ENCODE measurements at places on chromosomes 5 and 9.

DNA sequence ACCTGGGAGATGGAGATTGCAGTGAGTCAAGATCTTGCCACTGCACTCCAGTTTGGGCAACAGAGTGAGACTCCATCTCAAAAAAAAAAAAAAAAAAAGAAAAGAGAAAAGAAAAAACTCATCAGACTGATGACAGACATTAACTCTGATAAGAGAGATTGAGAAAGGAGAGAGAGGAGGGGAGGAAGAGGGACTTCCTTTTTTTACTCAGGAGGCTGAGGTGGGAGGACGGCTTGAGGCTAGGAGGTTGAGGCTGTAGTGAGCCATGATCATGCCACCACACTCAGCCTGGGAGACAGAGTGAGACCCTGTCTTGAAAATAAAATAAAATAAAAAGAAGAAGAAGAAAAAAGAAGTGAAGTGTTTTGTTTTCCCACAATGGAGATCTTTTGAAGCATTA lies 9.7 kb upstream of the MSMP start:
- no peak for DNase-seq

- DNase-seq = no peak
Observed at GRCh38 chr5:177040814-177041420, 18.4 kb downstream of the ZNF346 start.

- no peak for DNase-seq
Observed at GRCh38 chr5:105945203-105945972, 1725.3 kb downstream of the EFNA5 start.

DNA sequence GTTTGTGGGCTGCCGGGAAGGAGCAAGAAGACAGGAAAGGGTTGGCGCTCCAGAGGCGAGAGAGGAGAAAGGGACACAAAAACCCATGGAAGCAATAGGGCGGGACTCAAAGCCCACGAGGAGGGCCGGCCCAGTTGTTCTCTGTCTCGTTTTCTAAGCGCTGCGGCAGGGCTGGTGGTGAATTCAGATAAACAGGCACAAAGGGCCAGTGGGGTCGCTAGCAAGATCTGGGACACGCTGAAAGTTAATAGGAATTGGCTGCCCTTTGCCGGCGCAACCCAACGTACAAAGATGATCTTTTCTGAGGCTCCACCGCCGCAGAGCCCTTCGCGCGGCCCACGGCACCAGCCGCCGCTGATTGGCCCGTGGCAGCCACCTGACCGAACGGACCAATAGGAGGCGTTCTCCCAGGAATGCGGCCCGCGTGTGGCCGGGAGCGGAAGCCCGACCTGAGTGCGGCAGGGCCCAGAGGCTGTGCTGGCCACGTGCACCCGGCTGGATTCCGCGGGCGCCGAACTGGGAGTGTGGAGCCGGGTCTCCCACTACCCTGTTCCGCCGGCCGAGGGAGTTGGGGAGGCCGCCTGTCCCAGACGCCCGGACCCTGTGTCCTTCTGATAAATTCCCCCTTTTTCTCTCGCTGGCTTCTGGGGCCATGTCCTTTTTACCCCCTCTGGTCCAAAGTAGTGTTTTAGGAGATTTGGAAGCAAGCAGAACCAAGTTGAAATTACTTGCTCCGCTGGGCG lies 16.8 kb upstream of the NSD1 start:
- DNase-seq = peak; percentile 82

DNA sequence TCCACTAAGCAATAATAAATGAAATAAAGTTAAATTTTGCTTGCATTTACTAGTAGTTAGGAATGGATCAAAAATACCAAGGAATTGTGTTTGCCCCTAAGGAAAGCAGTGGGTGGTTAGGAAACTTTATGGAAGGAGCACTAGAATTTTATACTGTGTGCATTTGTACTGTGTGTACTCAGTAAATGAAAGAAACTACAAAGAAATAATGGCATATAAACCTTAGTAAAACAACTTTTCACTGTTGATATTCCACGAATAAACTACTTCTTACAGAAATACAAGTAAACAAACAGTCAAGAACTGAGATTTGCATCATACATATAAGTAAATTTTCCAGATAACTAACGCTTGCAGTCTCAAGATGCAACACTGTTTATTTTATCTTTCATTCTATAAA lies 103.7 kb upstream of the PARP8 start:
- no peak for DNase-seq

- no peak for DNase-seq
Observed at GRCh38 chr9:106731910-106732309, 131.1 kb upstream of the ZNF462 start.

- no peak for DNase-seq
Observed at GRCh38 chr5:145983446-145983845, 47.1 kb downstream of the SH3RF2 start.

DNA sequence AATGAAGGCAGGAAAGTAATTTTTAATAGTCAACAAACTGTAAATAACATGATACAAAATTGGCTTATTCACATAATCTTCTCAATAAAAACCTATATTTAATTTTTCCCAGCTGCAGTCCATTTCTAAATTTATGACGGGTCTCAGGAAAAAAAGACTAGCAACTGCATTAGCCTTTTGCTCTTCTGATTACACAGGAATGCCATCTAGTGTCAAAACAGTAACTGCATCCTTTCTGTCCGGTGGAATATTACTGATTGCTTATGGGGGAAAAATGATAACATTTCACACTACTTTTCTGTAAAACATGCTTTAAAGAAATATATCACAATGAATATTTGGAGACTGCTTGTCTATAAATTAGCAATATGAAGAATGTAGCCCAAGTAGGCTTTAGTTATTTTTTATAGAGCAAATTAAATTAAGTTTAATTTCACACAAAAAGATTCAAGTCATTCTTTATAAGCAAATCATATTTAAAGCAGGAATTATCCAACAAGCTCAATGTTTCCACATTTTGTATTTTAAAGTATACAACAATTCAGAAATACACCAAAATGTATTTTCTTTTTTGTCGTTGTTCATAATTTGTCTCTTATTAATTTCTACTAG lies 534.7 kb downstream of the CDH10 start:
- no peak for DNase-seq

- DNase-seq = no peak
Observed at GRCh38 chr5:173941758-173942401, 47.1 kb upstream of the C5orf47 start.

- no peak for DNase-seq
Observed at GRCh38 chr9:123776708-123777537, 153.0 kb downstream of the DENND1A start.

DNA sequence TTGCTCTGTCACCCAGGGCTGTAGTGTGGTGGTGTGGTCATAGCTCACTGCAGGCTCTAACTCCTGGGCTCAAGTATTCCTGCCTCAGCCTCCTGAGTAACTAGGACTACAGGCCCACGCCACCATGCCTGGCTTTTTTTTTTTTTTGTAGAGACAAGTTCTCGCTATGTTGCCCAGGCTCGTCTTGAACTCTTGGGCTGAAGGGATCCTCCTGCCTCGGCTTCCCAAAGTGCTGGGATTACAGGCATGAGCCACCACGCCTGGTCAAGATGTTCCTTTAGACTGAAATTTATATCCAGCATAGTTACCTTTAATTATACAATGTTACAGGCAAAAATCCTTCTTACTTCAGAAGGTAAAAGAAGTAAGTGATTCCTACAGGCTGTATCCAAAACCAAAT lies 1.6 kb upstream of the DNAJC21 start:
- no peak for DNase-seq

DNA sequence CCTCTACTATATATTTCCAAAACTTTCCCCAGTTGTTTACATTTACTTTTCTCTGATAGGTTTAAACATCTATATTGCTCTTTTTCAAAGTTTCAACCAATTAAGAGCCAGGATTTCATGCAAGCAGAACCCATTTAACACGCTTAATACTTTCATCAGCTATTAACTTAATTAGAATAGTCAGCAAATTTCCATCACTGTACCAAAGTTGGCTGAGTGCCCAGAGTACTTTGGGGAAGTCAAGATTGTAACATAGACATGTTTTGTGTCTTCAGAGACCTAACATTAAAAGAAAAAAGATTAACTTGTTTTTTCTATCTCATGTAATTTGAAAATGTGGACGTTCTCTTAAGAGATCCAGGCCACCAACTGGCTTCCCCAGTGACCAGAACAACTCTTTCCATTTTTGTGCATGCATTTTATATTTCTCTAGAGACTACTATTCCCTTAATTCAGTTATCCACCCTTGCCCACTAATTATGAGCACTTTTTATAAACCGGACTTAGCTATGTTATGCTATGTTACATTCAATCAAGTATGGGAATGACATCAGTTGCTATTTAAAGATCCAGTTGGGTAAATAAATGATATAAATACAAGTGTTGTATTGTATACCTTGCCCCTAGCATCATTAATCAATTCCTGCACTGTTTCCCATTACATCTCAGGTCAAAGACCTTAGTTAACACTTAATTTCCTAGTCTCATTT lies 478.1 kb upstream of the NMUR2 start:
- no peak for DNase-seq
